ENCODE measurements at places on chromosomes 6 and 20. TPM values are rescaled to one million over a fixed set of nuclear protein-coding genes. Genes with fewer than 3 reads are reported as not detected.

The BPIFB4 gene
- not detected for total RNA-seq

The TRIM38 gene
- total RNA-seq: 6.0 TPM

The TSBP1 gene
- total RNA-seq: not detected

The ASXL1 gene
- total RNA-seq: 58.2 TPM

The GJA1 gene
- total RNA-seq: 87.0 TPM

The TBX18 gene
- total RNA-seq: 20.6 TPM

The PTK6 gene
- total RNA-seq: not detected

The ARFGEF3 gene
- 0.16 TPM for total RNA-seq

The LTB gene
- not detected for total RNA-seq

The DDO gene
- 1.1 TPM for total RNA-seq

The PGK2 gene
- total RNA-seq: not detected

The MICA gene
- total RNA-seq: 21.8 TPM

The ABCC10 gene
- total RNA-seq: 41.2 TPM

The AGER gene
- 4.2 TPM for total RNA-seq

The CYP39A1 gene
- not detected for total RNA-seq

The ACOT13 gene
- total RNA-seq: 22.8 TPM

The OTOR gene
- not detected for total RNA-seq

The KCNS1 gene
- 0.51 TPM for total RNA-seq

The COL19A1 gene
- not detected for total RNA-seq

The MUC21 gene
- not detected for total RNA-seq

Measured in HFFc6 (cell line).